ENCODE measurements at places on chromosomes 2 and 18.

DNA sequence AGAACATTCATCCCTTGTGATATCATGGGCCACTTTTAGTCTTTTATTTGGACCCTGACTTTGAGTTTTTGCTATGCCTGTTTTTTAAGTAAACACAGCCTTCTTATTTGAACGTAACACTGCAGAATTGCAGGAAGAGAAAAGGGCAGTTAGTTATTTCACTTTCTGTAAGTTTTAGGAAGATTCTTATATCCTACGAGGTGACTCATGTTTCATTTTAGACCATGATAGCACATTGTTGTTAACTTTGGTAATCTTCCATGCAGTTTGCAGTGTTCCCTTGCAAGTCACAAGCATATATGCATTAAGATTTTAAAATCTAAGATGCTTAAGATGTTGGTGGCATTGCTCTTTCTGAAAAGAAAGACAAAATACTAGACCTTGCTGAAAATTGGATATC is 128.6 kb upstream of the EPC2 start:
- no peak overlapping the region for H3K4me3 ChIP-seq
- DNase-seq = no peak
- no peak overlapping the region for H3K27ac ChIP-seq
- H3K36me3 ChIP-seq = no peaks in the 10 kb centered on the region
- H3K27me3 ChIP-seq = no peaks in the 10 kb centered on the region

- H3K4me1 ChIP-seq = no peaks in the 10 kb centered on the region
- no peak overlapping the region for H3K27ac ChIP-seq
- no peaks in the 10 kb centered on the region for H3K27me3 ChIP-seq
- DNase-seq = no peak
- no peak overlapping the region for H3K4me3 ChIP-seq
These were observed 159.2 kb upstream of the SH3BP4 start for GRCh38 chr2:234792621-234793022.

DNA sequence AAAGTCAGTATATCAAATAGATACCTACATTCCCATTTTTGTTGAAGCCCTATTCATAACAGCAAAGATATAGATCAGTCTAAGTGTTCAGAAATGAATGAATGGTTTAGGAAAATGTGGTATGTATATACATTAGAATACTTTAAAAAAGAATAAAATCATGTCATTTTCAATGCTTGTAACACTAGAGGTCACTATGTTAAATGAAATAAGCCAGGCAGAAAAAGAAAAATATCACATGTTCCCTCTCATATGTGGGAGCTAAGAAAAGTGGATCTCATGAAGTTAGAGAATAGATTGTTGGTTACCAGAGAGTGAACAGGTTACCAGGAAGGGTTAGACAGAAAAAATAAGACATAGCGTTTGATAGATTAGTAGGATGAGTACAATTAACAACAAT is 1111.0 kb upstream of the SLC39A10 start:
- no peaks in the 10 kb centered on the region for H3K36me3 ChIP-seq
- H3K27ac ChIP-seq = no peak overlapping the region
- no peaks in the 10 kb centered on the region for H3K4me1 ChIP-seq
- DNase-seq = no peak

GRCh38 chr2:240053173-240054155 is at the start of gene OR6B3:
Gene OR6B3 (minus strand): TSS chr2:240053521.
- H3K27ac ChIP-seq = no peak within 1 kb of the TSS
- peaks cover 7% of the 10 kb centered on the region for H3K27me3 ChIP-seq
- H3K36me3 ChIP-seq = no peaks in the 10 kb centered on the region
- no peak within 1 kb of the TSS for H3K4me3 ChIP-seq
- DNase-seq = no peak
- H3K4me1 ChIP-seq = no peaks in the 10 kb centered on the region

GRCh38 chr18:6396847-6397246 is 17.9 kb downstream of the L3MBTL4 start:
- H3K4me1 ChIP-seq = no peaks in the 10 kb centered on the region
- no peaks in the 10 kb centered on the region for H3K36me3 ChIP-seq
- DNase-seq = no peak
- H3K4me3 ChIP-seq = no peak overlapping the region

DNA sequence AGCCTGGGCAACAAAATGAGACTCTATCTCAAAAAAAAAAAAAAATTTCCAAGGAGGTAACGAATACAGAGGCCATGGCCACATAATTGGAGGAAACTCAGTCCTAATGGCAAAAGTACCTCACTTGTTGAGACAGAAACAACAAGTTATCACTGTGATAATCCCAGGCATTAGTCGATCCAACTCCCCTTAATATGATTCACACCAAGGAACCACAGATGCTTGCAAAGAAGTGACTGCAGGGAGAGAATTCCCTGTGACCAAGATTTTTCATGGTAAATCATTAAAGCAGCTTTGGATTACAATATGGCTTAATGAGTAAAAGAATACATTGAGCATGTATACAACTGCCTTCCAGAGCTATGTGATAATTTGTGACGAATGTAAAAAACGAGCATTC is 80.4 kb upstream of the RNU4ATAC start:
- H3K4me1 ChIP-seq = no peaks in the 10 kb centered on the region
- H3K27ac ChIP-seq = no peak overlapping the region
- DNase-seq = no peak
- no peaks in the 10 kb centered on the region for H3K36me3 ChIP-seq
- H3K27me3 ChIP-seq = no peaks in the 10 kb centered on the region

DNA sequence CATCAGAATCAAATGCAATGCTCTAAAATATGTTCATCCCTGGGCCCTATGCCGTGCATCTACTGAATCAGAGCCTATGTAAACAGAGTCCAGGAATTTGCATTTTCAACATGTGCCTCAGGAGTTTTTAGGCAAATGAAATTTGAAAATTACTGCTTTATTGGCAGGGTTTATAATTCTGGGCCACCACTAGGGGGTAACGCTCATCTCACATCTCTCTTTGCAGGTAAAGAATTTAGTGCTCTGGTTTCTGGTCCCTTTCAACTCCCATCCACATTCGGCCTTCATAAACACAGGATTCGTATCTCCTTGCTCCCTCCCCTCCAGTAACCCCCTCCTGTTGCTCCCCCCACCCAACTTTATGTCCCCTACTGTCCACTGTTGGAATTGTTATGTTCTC is 49.3 kb downstream of the LYPD6B start:
- H3K36me3 ChIP-seq = no peaks in the 10 kb centered on the region
- no peak for DNase-seq
- no peaks in the 10 kb centered on the region for H3K27me3 ChIP-seq
- H3K27ac ChIP-seq = no peak overlapping the region
- H3K4me3 ChIP-seq = no peak overlapping the region
